ENCODE measurements at places on chromosomes 6 and 20.

DNA sequence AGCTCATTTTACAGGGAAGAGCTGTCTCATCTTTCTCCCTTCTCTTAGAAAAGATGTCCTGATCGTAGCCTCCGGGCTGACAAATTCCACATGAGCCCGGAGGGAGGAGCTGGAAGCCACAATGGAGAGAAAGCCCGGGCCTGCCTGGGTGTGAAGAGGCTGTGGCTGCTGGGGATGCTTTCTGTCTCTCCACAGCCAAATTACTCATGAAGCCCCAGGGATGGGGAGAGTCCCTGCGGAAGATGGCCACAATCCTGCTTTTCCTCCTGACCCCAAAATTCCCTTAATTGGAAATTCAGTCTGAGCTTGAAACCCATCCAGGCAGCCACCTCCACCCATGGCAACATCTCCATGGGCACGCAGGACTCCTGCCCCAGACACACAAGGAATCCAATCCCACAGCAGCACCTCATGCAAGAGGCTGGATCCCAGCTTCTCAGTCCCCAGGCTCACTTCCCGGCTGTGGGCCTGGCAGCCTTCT is 32.4 kb downstream of the JPH2 start:
- no peak for DNase-seq

DNA sequence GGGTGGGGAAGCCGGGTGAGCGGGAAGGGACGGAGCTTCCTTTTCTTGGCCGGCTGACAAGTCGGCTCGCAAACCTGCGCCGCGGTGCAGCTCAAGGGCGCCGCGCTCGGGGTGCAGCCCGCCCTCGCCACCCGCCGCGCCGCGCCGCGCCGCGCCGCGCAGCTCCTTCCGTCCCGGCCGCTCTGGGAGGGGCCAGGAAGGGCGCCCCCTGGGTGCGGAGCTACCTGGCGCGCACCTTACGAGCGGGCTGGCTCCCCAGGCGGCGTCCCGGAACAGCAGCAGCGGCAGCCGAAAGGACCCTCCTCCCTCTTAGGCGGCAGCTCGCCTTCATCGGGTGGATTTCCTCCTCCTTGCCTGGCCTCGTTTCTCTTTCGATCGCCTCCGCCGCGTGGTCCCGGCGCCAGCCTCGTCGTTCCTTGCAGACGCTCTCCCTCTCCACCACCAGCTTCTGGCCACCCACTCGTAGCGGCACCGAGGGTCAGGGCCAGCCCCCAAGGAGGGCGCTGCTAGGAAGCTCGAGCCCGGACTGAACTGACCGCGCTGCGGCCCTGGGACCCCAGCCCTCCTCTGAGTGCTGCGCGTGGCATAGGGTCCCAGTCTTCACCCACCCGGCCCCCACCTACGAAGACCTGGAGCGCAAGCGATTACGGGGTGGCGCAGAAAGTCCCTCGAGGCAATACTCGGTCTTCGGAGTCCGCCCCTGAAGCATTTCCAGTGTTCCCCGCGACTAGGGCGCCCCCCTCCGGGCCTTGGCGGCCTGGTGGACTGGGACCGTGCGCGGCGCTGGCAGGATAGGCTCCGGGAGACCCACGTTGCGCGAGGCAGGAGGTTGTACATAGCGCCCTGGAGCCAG is at the start of gene MAP3K5:
Gene MAP3K5, minus strand, starts transcription at position 68 of the 853 bp plus-strand sequence. CDS start 320 bp downstream, outside the sequence.
- DNase-seq, result peak; percentile 93

DNA sequence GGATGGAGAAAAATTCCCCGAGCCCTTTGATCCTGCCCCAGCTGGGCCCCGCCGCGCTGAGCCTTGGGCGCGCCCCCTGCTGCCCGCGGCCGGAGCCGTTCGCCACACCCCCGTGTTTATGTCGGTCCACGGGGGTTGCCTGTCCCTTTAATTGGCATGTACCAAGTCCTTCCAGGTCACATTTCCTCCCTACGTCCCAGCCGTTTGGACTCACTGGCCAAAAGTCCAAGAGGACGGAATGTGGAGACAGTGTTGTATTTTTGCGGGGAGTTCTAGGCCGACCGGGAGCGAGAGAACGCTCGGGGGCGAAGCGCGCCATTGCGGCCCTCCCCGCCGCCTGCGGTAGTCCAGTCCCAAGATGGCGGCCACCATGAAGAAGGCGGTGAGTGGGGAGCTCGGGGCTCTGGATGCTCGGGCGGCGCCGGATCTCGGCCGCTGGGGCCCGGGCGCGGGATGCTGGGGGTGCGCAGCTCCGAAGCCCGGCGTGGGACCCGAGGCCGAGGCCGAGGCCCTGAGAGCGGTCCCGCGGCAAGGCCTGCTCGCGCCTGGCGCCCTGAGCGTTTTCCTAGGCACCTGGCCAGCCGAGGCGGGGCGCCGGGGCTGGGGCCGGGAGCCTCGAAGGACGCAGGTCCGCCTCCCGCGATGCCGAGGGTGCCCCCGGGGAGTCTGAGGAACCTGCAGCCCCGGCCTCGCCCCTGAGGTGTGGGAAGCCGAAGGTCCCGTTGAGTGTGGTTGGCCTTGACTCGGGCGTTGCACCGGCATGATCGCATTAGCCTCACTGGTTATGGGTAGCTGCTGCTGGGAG is at the start of gene PFDN4:
Gene PFDN4, plus strand, starts transcription at position 345 of the 805 bp plus-strand sequence. Its CDS starts 14 bp downstream, at position 359.
- peak; percentile 88 for DNase-seq

GRCh38 chr20:4369119-4369797 is 352.5 kb upstream of the PRND start:
- no peak for DNase-seq

GRCh38 chr20:45336530-45337366 is 11.5 kb downstream of the SDC4 start:
- DNase-seq, result peak; percentile 23

GRCh38 chr6:105484238-105485161 is 81.6 kb upstream of the PREP start:
- peak; percentile 47 for DNase-seq

- no peak for DNase-seq
Measured at GRCh38 chr6:116476002-116476678, 15.0 kb downstream of the CALHM6 start.

- no peak for DNase-seq
Measured at GRCh38 chr6:20835315-20836010, 301.2 kb downstream of the CDKAL1 start.

DNA sequence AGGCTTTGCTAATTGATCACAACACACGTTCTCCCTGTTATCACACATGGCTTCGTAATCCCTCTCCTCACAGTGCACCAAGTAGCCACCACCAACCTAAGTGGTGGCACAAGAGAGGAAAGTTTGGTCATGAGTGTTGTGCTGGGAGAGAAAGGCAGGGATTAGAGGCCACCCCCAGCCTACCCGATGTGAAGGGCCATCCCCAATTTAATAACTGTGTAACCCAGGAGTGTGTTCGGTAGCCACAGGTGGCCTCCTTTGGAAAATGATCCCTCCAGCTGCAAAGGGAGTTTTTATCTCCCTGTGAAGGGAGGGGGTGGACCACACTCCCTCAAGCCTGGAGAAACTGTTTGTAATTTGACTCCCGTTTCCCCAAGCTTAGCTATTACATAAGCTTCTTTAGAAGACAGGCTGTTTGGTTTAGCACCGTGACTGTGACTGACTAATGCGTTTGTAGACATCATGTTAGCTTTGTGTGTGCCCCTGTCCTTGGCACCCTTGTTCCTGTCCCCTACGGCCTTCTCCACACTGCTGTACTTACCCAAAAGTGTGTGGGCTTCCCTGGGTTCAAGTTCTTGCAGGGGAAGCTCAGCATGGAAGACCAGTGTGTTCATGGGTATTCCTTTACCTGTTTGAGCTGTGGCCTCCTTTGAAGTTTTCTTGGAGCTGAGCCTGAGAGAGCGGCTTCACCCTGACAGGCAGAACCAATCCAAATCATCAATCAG is 20.6 kb downstream of the PPP1R16B start:
- DNase-seq, result no peak

- no peak for DNase-seq
Measured at GRCh38 chr20:50115041-50115512, 2.1 kb upstream of the UBE2V1 start.

DNA sequence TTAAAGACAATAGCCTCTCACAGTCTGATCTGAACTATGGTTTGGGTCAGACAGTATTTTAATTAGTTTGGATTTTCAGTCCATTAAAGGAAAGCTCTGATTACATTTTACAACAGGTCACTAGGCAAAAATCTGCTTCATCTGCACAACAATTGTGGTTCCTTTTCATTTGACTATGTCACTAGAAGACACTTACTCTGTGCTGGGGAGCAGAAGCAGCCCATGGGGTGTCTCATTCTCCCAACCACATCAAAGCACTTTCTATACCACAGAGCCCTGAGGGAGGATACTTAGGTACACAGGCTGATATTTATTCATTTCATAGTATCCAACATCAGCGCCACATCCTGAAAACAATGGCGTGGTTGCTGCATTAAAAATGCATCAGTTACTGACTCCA is 36.6 kb upstream of the HDAC2 start:
- no peak for DNase-seq

GRCh38 chr6:137739544-137739943 is 127.5 kb upstream of the TNFAIP3 start:
- DNase-seq, result no peak

- DNase-seq, result peak; percentile 60
Measured at GRCh38 chr6:30915591-30915946, 1.5 kb downstream of the VARS2 start.

DNA sequence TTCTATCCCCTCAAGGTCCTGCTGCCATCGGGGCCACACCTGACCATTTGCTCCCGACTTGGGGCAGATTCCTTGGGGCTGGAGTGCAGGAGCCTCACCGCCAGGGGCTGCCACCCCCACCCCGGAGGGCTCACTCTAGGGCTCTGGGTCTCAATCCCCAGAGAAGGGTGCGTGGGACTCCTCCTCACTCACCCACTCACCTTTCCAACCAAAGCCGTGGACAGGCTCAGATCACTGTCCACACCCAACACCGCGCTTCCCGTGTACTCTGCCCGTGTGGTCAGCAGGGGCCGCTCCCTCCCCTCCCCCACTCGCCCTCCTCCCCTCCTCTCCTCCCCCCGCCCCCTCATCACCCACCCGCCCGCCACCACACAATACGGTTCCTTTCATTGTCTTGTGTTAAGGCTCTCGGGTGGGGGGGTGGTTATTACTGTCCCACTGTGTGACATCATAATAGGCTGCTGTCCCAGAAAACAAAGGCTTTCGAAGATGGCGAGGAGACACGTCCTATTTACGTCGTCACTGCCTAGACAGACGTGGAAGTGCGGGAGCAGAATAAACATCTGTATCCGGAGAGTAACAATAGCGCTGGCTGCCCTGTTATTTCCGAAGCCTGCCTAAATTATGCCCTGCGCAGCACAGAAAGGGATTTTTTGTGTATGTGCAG is 85.8 kb downstream of the YTHDF1 start:
- DNase-seq, result no peak

DNA sequence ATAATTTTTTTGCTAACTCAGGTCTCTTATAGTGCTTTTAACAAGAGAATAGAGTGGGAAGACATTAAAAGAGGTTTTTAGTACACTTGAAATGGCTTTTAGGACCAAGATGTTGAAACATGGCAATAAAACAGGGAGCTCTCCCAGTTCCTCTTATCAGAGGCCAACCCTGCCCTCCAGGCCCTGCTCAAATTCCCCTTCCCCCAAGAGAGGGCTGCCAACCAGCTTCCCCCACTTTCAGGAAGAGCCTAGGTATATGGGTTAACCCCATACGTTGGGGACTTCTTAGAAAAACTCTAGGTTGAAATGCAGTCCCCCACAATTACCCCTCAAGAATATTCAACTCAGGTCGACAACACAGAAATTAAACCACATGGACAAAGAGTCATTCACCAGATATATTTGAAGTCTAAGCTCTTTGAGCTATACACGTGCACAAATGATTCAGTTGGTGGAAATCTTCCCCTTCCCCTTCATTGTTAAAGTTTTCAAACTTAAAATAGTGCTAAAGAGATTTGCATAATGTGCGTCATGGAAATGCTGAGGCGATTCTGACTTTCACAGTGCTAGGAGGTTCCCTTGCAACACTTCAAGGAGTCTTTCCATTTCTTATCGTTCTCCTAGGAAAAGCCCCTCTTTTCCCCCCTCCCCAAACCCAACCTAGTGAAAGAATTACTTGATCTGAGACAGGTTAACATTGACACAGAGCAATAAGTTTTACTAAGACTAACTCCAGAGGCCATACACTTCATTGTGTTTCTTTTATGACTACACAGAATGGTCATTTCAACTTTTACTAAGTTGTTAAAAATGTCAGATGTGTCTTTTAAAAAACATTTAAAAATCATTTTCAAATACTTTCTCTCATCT is 49.8 kb upstream of the ENPP5 start:
- DNase-seq, result no peak

- no peak for DNase-seq
Measured at GRCh38 chr20:53636540-53637097, 43.0 kb upstream of the ZNF217 start.

DNA sequence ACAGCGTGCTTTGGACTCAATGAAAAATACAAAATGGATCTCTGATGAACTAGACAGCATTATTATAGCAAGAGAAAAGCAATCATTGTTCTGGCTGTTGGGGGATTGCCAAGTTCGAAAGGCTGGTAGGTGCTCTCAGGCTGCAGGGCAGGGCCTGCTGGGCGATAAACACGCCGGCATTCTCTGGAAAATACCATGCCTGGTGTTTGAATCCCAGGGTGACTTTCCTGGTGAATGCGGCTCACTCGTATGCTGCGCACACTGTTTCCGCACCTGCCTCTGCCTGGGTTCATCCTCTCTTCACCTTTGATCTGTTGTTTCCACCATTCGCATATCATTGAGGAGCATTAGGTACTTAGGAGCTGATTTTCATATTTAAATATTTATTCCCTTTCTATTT is 37.4 kb downstream of the GCNT2 start:
- no peak for DNase-seq

- no peak for DNase-seq
Measured at GRCh38 chr20:57190536-57191264, 75.7 kb downstream of the BMP7 start.
